NCI-H460 (cell line): ENCODE measurements at places on chromosomes 3 and 15. TPM values are rescaled to one million over a fixed set of nuclear protein-coding genes. Genes with fewer than 3 reads are reported as not detected.

DNA sequence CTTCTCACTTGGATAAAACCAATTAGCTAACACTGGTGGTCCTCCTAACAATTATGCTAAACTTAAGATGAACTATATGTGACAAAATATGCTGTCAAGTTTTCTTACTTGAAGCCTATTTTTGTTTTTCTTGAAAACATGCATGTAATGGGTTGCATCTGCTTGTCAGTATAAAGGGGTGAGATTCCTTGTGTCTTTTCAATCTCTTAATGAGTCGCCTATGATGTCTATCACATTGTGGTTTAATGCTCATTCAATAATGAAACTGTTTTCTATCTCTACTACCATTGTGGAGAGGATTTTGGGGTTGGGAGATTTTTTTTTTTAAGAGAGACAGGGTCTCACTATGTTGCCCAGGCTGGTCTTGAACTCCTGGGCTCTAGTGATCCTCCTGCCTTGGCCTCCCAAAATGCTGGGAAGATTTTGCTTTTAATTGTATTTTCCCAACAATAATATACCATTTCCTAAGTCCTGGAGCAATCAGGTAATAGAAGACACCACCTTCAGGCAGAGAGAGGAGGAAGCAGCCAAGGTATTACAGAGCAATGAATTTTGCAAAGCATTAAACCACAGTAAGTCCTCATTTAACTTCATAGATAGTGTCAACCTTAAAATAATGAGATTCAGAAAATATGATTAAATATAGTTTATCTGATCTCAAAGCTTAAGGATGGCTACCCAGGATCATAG lies 17.4 kb upstream of the TRMT10C start:
- DNase-seq = no peak

Gene CIDEC
- total RNA-seq = not detected in 2 replicates

GRCh38 chr3:99317201-99317600 lies 321.2 kb upstream of the COL8A1 start:
- DNase-seq = no peak

Gene CD276
- total RNA-seq = 30.2 and 32.8 TPM in 2 replicates

Gene PTX3
- 16.1 and 23.8 TPM in 2 replicates for total RNA-seq

DNA sequence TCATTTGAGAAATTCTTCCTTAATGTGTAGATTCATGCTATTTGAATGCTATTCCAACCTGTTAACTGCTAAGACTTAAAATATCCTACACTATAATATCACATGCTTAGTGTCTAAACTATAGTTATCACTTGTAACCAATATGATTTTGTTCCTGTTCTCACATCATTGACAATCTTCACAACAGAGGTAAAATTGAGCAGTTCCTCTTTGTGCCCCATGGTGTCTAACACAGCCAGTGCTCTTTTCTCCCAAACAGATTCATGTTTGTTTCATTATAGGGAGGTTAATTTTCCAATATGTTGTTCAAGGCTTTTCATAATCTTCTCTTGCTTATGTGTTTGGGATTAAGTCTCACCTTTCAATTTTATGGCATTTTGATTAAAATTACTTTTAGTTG lies 591.1 kb downstream of the ZPLD1 start:
- no peak for DNase-seq

Gene GABRR3
- total RNA-seq = not detected in 2 replicates

Gene FBXO40
- not detected in 2 replicates for total RNA-seq

GRCh38 chr3:44880284-44880683 lies 5.9 kb downstream of the TGM4 start:
- DNase-seq = no peak

- DNase-seq = no peak
These were observed 40.0 kb upstream of the TEX9 start for GRCh38 chr15:56325186-56325585.

DNA sequence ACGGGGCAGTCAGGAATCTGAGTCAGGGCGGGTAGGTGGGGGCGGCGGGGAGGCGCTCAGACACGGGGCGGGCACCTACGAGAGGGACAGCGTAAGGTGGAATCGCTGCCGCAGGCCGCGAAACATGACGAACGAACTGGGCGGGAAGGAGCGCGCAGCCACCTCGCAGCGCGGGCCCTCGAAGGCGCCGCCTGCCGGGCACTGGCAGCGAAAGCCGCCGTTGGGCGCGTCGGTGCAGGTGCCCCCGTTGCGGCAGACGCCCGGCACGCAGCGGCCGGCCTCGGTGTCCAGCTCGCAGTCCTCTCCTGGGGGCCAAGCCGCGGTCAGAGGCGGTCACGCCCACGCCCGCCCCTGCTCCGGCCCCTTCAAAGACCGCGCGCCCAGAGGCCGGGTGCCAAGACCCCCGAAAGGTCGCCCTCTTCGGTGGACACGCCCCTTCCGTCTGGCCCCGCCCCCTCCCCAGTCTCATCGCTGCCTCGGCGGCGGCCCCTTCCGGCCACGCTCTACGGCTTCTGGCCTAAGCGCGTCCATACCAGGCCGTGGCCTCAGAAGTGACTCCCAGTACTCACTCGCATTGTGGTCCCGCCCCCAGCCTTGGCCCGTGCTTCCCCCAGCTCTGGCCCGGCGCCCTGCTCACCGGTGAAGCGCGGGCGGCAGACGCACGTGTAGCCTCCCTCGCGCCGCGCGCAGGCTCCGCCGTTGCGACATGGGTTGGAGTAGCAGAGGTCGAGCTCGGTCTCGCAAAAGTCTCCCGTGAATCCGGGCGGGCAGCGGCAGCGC lies 6.4 kb downstream of the CELSR3 start:
- DNase-seq = peak; percentile 66

Gene IMPG2
- 0.12 TPM in 1 of 2 replicates, not detected in the other for total RNA-seq

- no peak for DNase-seq
These were observed 4.8 kb upstream of the DAZL start for GRCh38 chr3:16609927-16610580.

GRCh38 chr3:194971965-194972364 lies 286.3 kb downstream of the FAM43A start:
- DNase-seq = no peak

Gene TM4SF1
- 898 and 928 TPM in 2 replicates for total RNA-seq

DNA sequence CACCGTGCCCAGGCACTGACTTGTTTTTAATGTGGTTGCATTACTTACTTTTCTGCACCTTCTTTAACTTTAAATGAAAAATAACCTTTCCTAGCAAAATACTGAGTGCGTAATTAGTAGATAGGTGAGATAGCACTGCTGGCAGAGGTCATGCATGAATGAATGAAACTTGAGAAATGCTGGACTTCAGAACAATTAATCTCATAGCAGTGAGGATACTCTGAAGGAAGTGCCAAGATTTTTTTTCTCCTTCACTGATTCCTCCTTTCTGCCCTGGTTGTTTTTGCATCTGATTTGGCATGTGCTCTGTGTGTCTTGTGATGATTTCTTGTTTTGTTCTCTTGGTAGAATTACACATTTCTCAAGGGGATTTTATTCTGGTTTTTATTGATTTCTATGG lies 378.9 kb downstream of the PTPRG start:
- no peak for DNase-seq

GRCh38 chr3:149703466-149703865 lies 45.6 kb upstream of the WWTR1 start:
- no peak for DNase-seq

GRCh38 chr15:39139431-39140059 lies 441.3 kb upstream of the THBS1 start:
- no peak for DNase-seq

DNA sequence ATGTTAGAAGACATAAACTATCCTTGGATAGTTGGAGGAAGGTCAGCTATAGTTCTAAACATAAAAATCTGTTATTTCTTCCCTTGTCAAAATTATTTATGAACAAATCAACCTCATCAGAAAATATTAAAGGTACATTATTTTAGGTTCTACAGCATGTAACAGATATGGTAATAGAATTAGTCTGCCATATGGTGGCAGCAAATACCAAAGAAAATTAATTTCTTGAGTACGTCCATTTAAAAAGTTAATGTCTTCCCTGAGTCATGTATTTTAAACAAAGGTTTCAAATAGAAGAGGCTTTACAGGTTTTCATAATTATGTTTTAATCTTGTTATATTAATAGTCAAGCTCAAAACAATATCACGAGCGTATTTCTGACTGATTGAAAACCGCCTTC lies 17.9 kb upstream of the ANKRD28 start:
- peak; percentile 63 for DNase-seq

Gene MYL3
- total RNA-seq = not detected in 2 replicates

Gene CNTN6
- total RNA-seq = 0.17 and 0.46 TPM in 2 replicates

GRCh38 chr3:29065211-29065785 lies 215.6 kb upstream of the RBMS3 start:
- peak; percentile 83 for DNase-seq

DNA sequence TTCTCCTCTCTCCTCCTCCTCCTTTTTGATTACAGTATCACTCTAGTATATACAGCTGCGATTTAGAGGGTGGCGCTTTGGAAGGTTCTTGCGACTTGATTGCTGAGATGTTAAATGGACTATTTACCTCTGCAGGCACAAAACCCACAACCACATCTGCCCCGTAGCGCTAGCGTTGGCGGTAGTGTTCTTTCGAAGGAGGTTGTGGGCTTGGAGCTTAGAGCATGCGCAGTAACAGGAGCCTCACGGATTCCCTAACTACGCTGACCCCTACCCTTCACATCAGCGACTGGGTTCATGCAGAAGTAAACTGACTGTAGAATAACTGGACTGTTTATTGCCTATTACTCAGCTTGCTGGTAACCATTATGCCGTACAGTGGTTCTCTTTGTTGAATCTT lies 58.0 kb downstream of the CGGBP1 start:
- DNase-seq = no peak

DNA sequence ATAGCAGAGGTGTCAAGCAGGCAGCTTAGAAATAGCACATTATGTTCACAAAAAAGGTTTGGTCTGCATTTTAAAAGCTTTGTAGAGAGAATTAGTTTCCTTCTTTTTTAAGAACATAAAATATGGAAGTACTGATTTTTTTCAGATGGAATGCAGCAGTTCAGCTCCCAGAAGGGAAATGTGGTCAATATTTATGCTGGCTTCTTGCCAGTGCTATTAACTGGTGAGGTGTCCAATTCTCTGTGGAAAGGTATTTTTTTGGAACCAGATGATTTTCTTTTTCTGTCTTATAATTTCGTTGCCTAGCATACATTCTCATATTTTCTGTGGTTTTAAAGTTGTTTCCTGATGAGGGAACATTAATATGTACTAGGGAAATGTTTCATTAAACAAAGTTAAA lies 211.4 kb upstream of the ZNF385D start:
- DNase-seq = no peak

GRCh38 chr3:49629866-49630265 lies 44.3 kb upstream of the APEH start:
- DNase-seq = no peak

DNA sequence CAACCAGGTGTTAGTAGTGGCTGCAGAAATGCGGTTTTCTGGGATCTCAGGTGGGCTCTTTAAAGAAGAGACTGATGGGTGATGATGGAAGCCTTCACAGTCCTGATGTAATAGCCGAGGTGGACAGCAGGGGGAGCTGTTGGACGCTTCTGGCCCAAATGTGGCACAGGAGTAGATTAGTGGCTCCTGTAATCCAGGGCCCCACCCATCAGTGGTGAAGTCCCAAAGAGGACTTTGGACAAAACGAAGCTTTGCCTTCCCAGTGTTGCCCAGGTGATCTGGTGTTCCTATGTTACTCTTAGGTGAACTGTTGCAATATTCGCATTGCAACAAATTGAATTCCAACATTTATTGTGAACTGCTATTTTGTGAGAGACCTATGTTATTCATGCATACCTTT lies 31.8 kb upstream of the MYZAP start:
- peak; percentile 52 for DNase-seq

DNA sequence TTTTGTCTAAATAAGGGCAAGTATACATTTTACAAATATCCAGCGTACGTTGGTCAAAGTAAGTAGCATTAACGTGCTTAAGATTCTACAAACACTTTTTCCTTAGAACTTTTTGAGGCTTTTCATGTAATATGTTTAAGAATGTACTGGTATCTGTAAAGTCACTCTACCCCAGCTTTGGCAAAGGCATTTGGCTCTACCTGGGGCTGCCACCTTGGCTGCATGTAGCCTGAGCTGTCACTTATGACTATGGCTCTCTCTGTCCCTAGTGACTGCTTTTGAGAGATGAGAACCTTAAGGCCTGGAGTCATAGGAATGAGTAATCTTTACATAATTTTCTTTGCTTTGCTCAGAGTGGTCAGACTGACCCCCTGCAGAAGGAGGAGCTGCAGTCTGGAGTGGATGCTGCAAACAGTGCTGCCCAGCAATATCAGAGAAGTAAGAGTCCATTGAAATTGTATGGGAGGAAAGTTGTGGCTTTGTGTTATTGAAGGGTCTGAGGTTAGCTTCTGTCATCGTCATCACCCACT lies 61.2 kb downstream of the IQGAP1 start:
- DNase-seq = no peak

Gene MYO1E
- total RNA-seq = 29.5 and 37.5 TPM in 2 replicates

- no peak for DNase-seq
These were observed 668 bp downstream of the MFGE8 start for GRCh38 chr15:88912500-88912921.

DNA sequence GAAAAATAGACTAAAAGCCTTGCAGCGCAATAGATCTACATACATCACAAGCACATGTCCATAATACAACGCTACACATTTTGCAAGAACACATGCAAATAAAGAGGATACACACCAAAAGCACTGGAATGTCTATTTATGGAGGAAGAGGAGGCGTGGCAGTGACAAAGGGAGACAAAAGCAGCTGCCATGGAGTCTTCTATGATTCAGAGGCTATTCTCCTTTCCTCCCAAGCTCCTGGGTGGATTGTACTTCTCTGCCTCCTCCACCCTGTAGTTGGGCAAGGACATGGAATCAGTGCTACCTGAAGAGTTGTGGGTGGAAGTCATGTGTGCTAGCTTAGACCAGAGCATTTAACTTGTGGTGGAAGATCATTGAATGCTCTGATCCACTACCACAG lies 57.9 kb upstream of the ABHD2 start:
- no peak for DNase-seq

- no peak for DNase-seq
These were observed 35.2 kb downstream of the ANP32A start for GRCh38 chr15:68785541-68785940.
